ENCODE measurements at places on chromosomes 7 and 10. TPM values are rescaled to one million over a fixed set of nuclear protein-coding genes. Genes with fewer than 3 reads are reported as not detected.

GRCh38 chr7:111025006-111025405 is 65.9 kb upstream of the LRRN3 start:
- DNase-seq = no peak

DNA sequence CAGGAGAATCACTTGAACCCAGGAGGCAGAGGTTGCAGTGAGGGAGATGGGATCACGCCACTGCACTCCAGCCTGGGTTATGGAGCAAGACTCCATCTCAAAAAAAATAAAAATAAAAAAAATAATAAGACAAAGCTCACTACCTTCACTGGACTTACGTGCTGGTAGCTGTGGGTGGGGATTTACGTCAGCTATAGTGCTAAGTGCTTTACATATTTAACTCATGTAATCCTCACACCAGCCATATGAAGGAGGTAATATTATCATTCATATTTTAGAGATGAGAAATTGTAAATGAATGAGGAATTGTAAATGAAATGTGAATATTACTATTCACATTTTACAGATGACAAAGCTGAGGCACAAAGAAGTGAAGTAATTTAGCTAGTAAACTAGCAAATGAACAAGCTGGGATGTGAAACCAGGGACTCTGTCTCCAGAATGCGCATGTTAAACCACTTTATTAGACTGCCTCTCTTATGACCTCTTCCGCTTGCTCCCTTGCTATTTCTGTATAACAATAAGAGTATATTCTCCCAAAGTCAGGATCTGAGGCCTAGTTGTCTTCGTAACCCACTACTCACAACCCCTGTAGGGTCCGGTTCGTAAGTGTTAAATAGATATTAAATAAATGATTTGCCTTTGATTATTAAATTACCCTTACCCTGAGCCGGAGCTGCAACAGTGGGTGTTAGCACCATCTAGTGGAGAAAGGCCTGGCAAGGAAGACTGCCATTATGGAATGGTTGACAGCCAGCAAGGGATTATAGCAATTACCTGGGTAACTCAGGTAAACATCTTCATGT is 70.2 kb downstream of the HTR7 start:
- no peak for DNase-seq

GRCh38 chr10:106971411-106971831 is 193.1 kb downstream of the SORCS1 start:
- DNase-seq = no peak

- no peak for DNase-seq
Measured at GRCh38 chr7:6640246-6640721, 3.2 kb downstream of the ZNF316 start.

SOSTDC1 gene
- 1.4 TPM for total RNA-seq

DNA sequence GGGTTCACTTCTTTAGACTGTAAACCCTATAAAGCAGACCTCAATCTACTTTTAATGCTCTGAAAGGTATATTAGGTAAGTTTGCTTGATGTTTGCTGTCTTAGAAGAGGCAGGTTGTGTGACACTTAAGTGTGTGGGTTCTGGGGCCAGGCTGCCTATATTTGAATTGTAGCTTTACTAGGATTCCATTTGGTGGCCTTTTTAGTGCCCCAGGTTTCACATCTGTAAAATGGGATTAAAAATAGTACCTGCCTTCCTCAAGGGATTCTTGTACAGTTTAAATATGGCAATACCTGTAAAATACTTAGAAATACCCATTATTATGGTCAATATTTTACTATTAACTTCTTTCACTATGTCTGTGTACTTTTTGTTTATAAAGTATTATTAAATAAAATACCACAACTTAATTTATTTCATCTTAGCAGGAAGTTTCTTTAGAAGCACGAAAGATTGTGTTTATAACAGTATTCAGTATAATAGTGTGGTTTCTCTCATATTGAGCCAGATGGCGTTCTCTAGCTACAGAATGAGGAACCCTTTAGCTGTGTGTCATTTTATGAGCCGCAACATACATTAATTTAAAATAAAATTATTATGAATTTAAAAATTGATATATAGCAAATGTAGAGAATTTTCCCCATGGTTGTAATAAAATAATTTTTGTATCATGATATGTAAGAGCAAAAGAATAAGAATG is 94.2 kb downstream of the CDK14 start:
- no peak for DNase-seq

DNA sequence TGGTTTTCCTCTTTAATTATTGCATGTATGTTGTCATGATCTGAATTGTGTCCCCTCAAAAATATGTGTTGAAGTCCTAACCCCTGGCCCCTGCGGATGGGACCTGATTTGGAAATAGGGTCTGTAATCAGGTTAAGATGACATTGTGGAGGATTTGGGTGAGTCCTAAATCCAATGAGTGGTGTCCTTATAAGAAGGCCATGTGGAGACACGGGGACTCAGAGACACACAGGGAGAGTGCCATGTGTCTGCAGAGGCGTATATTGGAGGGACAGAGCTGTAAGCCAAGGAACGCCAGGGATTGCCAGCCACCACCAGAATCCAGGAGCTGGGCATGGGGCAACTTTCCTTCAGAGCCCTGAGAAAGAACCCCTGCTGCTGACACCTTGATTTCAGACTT is 171.9 kb downstream of the CREB5 start:
- DNase-seq = no peak

- no peak for DNase-seq
Measured at GRCh38 chr7:94183289-94183749, 179.2 kb upstream of the BET1 start.

- no peak for DNase-seq
Measured at GRCh38 chr7:14424675-14425074, 435.2 kb upstream of the ETV1 start.

Data from sciatic nerve (tissue), 2 donors.